ENCODE measurements at places on chromosomes 1 and 21.

DNA sequence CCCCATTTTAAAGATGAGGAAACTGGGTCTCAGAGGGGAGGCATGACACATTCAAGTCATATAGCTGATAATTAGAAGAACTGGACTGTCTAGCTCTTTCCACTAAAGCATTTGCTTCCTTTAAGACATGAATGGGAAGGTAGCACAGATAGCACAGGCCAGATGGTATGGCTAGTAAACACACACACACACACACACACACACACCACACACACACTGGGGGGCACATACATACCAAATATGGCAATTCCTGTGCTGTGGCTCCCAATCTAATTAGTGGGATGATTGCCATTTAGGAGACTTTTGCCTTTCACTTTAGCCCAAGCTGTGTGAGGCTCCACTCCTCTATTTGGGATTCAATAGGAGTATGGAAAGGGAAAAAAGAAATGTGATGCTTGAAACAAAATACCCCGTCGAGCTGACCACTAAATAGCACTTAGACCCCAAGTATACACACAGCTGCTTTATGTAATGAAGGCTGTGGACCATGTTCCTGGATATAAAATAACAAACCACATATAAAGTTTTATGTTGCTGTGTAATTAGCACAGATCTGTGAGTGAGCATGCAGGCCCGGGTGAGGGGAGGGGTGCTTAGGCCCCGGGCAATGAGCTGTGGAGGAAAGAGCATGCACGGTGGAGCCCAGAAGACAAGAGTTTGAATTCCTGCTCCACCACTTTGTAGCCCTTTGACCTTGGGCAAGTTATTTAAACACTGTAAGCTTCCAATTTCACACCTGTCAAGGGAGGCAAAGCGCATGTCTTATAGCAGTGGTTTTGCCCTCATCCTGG is 6.8 kb upstream of the TRABD2B start:
- no peak for DNase-seq

- no peak for DNase-seq
These were observed 27.0 kb upstream of the BTG2 start for GRCh38 chr1:203278082-203278884.

DNA sequence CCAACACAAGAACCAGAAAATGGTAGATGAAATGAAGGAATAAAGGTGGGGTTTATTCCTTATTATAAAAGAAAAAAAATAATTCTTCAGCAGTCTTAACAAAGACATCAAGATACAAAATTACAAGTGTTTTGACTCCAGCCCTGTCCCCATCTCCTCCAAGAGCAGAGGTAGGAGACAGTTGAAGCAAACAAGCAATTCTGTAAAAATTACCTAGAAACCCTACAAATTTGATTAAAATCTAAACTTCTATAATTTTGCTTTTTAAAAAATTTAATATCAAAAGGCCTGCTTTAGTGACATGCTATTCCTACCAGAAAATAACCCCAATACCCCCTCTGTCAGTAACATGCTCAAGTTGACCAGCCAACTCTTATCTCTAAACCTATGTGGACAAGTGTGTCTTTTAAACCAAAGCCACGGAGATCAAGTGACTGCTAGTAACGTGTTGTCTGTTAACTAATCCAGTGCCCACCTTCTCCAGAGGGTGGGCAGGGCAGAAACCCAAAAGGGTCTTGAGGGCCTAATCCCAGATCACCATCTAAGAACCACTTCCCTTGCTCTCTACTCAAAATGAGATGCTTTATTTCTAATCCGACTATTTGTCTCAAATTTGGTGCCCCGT is 8.4 kb downstream of the GLUL start:
- no peak for DNase-seq

GRCh38 chr1:176539018-176539417 is 76.0 kb downstream of the PAPPA2 start:
- DNase-seq: no peak

DNA sequence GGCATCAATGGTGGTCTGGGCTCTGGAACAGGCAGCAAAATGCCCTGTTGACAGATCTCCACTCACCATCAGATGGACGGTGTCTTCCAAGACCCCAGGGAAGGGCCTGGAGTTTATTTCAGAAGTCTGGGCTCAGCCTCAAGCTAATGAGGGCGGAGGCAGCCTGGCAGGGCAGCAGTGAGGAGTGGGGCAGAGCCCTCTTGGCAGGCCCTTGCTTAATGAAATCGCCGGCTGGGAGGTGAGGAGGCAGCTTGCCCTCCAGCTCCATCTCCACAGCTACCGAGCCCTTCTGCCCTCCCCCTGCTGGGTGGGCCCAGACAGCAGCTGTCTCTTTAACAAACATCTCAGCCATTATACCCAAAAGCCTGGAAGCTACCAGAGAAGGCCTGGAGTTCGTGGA is 22.0 kb upstream of the GRIK3 start:
- DNase-seq: no peak

GRCh38 chr1:11611638-11612327 is 42.4 kb downstream of the FBXO2 start:
- no peak for DNase-seq

- DNase-seq: no peak
These were observed 31.0 kb upstream of the EFCAB14 start for GRCh38 chr1:46749921-46750404.

- DNase-seq: no peak
These were observed 1.2 kb downstream of the OLIG1 start for GRCh38 chr21:33070998-33071769.

DNA sequence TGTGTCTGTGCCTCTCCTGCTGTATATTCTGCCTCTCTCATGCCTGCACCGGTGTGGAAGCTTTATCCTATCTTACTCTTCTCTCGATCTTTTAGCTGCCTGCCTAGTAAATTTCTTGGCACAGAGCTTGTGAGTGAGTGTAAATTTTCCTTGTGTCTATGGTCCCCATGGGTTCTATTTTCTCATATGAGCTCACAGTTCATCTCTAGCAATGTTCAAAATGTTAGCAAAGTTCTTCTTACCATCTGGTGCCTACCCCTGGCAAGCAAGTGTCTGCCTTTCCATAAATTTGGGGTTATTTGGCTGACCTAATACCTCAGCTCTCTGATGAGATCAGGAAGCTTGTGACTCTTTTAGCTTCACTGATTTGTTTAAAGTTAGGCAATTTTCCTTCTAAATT is 572.1 kb upstream of the BRINP3 start:
- DNase-seq: no peak

DNA sequence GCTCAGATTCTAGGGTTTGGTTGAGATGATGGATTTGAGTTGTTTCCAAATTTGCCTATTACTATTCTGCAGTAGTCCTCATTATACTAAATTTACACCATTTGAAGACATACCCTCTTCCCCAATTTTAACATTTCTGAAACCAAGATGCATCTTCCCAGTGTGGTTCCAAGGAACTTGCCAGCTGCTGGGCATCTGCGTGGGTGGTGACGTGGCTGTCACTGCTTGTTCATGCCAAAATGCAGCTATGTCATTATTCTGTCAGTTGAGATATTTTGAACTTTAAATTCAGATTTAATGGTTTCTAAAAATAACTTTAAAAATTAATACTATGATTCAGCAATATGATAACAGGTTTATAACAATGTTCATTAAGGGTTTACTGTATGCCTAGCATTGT is 1.2 kb downstream of the ZFP69 start:
- DNase-seq: no peak

DNA sequence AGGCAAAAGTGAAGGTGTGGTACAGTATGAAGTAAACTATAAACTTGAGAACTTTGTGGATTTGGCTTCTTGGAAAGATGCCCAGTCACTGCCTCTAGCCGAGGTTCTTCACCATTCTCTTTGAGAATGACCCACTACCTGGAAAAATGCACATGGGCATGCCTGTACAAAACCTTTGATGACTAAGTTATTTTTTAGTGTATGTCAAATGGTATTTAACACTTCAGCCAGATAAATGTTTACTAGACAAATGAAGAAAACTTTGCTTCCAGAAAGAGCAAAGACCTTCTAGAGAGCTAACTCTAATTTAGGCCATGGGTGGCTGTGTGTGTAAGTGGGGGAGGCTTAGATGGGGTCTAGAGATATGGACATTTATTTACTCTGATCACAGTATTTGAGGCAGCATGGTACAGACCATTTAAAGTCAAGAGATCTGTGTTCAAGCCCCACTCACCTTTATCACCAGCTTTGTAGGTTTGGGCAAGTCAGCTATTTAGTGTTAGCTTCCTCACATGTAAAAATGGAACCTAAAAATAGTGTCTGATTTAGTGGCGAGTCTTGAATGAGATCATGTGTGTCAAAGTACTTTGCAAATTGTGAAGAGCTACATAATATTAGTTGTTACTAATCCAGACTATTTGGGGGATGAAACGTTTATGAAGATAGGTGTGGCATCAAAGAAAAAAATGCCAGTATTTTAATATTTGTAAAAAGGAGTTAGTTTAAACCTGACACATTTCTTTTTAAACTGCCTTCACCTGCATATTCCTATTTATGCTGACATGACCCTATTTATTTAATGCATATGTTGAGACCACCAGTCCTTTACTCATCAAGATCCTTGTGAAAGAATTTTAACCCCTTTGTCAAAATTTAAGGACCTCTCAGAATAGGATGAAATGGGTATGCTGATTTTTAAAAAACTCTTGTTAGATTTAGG is 20.2 kb downstream of the NFYC start:
- no peak for DNase-seq

GRCh38 chr1:30437059-30437576 is 286.3 kb downstream of the MATN1 start:
- no peak for DNase-seq

DNA sequence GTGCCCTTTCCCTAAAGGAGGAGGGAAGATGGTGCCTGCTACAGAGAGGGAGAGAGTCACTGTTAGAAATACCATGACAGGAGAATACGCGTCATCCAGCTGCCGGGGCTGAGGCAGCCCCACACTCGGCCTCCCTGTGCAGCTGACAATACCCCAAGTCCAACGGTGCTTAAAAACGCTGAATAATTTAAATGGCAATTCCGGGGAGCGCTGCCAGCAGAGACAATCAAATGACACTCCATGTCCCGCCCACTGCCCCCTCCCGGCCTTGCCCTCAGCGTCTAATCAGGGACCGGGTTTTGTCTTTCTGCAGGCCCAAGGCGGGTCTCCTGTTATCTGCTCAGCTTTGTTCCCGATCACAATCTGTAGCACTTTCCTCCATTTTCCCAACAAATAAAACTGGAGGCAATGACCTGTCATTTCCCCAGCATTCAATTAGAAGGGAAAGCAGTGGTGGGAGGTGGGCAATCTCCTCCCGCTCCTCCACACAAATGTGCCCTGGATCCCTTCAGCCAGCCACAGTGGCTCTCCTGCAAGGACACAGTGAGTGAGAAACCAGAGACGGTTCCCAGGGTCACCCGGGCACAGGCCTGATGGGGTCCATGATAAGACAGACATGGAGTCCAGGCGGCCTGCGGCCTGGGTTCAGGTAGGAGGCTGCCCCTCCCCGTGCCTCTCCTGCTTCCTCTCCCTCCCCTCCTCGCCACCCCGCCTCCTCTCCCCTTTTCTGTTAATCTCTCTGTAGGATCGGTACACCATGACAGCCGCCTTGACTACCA is 42.7 kb upstream of the AJAP1 start:
- no peak for DNase-seq

DNA sequence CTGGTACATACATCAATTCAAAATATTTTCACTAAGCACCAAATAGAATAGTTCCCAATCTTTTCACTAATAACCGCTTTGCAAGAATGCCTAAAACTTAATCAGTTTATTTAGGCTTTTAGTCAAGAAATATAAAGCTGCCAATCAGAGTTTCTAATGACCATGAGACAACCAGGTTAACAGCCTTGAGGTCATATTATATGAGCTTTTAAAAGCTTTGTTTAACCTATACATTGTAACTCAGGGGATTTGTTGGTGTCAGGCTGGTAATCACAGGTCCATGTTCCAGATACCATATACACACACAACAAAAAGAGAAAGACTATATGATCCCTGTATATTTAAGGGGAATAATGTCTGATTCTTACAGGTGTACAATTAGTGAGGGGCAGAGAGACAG is 246.2 kb upstream of the ADGRL2 start:
- DNase-seq: no peak

DNA sequence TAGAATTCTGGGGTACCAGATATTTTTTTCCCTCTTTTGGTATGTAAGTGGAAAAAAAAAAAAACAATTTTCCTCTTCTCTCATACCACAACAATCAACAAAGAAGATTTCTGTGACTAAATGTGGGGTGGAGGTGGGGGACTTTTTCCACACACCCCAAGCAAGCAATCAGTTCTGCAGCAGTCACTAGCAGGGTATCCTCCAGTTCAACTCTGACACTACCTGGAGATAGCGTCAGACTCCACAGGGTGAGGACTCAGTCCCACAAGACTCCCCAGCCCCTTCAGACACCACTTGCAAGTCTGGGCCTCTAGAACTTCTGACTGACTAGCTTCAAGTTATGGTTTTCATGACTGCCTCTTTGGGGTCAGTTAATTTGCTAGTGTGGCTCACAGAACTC is 6.2 kb downstream of the DHX9 start:
- DNase-seq: no peak

DNA sequence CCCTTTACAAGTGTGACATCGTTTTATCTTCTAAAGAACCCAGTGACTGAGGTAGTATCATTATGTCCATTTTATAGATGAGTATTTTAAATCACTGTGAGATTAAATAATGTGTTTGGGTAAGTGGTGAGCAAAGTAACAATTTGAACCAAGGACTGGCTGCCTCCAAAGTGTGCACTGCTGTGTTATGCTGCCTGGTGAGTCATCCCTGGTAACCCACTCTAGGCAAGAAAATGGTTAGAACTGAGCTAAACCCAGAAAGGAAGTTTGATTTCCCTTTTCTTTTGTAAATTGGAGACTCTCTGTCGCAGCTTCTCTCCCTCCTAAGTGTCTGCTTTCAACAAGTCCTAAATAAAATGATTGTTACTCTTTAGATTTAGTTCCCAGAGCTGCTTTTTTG is 342.8 kb upstream of the KAZN start:
- DNase-seq: no peak

DNA sequence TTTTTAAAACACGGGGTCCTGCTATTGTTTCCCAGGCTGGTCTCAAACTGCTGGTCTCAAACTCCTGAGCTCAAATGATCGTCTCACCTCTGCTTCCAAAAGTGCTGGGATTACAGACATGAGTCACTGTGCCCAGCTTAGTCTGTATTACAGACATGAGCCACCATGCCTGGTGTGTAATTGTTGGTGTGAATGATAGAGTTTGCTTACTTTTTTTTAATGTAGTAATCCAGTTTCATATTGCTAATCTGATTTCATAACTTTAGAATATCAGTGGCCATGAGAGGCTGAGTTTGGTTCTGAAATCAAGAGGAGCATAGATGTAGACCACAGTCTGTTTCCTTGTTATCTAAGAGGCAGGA is 3.4 kb downstream of the EPB41 start:
- DNase-seq: no peak

Data from GM12892 (cell line).